ENCODE measurements at places on chromosomes 7 and 10.

- no peak for DNase-seq
Observed at GRCh38 chr10:5542100-5542499, 17.3 kb downstream of the CALML3 start.

DNA sequence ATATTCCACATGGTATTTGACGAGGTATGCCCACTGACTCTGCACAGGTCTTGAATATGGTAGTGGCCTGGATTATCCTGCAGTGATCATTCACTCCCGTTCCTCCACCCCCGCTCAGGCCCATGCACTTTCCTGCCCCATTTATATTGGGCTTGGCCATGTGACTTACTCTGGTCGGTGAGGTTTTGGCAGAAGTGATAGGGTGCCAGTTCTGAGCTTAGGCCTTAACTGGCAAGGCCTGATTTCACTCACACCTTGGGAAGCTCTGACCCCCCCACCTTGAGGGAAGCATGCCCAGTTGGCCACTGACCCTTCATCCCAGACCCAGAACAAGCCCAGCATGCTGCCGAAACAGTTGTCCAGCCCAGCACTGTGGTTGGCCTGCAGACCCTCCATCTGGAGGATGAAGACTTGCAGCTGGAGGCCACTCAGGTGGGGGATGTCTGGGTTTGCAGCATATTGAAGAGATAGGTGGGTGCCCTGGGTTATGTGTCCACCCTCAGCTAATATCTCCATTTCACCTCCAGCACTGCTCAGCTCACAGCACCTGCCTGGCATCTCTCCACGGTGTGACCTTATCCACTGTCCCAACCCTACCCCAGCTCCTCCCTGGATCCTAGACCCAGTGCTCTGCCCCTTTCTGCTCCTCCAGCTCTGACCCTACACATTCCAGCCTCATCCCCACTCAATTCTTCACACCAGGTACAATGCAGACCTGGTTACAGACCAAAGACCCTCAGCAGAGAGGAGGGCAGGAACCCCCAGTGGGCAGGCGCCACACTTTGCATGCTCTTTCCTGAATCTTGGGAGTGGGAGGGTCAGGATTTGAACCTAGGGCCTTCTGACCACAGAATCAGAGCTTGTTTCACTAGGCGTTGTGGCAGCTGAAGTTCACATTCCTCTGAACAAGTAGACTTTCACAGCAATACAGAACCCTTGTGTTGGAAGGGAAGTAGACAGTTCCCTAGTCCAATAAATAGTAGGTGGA lies 138.1 kb upstream of the CHST15 start:
- DNase-seq = no peak

DNA sequence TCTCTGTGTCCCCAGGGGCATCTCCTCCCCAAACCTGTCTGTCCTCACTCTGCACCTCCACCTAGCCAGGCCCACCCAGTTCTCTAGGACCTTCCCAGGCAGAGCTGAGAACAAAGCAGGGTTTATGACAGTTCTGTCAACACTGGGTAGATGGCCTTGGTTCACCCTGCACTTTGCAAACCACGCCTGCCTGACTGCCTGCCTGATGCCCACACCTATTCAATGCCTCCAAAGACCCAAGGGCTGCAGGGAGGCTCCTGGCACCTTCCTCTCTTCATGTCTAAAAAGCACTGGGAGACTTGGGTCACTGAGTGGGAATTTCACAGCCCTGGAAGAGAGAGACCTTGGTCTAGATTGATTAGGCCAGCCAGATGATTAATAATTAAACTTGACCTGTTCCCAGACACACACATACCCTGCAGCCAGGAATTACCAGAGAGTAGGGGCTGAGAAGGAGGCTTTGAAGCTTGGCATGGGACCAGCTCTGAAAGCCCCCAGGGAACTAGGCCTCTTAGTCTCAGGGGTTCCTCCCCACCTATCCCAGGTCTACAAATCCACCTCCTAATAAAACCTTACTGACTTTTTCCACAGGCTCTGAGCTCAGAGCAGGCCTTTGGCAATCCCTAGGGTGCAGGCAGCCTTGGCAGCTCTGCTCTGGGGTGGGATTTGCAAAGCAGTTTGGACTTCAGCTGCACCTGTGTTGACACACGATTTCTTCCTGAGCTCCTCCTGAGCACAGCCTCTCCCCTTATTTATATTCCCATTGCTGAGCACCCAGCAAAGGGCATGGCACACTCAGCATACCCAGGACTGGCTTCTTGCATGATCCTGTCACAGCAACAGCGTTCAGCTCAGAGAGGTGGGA lies 25.7 kb upstream of the PDCD4 start:
- DNase-seq = no peak

DNA sequence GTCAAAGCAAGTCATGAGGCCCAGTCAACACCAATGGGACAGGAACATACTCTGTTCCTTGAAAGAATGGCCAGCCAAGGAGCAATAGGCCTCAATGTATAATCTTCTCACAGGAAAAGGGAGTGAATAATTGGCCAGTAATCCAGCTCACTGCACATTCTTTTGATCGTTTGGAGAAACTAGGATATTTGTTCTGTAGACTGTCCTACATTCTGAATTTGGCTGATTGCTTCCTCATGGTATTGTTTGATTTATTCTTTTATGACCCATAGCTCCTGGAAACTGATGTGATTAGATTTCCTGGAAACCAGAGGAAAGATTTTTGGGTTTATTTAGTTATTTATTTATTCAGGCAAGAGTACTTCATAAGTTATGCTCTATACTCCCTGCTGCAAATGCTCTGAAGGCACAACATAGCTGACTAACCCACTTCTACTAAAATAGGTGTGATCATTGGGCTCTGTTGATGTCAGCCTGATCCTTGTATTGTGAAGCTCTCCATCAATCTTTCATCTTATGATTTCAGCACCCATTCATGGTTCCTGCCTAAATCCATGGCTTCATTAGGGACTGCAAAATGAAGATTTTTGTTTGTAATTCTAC lies 745.2 kb downstream of the SUGCT start:
- DNase-seq = no peak

DNA sequence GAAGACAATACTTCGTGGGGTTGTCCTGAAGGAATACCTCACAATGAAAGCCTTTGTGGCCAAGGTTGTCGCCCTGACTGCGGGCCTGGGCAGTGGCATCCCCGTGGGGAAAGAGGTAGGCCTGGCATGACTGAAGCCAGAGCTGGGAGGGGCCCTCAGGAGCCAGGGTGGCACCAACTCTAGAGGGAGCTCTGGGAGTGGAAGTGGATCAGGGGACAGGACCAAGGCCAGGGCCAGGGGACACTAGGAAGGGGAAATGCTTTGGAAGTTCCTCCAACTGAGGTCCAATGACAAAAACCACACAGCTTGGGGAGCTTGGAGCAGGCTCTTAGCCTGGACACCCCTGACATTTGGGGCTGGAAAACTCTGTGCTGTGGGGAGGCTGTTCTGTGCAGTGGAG lies 5.8 kb downstream of the CLCN1 start:
- no peak for DNase-seq

DNA sequence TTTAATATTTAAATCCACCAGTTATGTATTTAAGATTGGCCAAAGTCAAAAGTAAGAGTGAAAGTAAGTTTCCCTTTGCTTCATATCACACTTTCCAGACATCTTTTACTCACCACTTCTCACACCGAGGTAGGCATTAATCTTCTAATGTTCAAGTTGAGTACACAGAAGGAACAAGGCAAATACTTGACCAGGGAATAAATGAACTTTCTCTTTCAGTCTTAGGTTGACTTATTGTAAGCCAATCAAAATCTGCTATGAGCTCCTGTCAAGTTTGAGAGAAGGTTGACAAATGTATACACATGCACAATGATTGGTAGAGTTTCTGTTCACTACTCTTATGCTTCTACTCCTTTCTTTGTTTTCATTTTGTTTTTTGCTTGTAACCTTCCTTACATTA lies 842.5 kb downstream of the REEP3 start:
- no peak for DNase-seq

- DNase-seq = no peak
Observed at GRCh38 chr7:95011146-95011928, 103.9 kb downstream of the PPP1R9A start.

- no peak for DNase-seq
Observed at GRCh38 chr10:109454691-109455090, 468.6 kb downstream of the XPNPEP1 start.

DNA sequence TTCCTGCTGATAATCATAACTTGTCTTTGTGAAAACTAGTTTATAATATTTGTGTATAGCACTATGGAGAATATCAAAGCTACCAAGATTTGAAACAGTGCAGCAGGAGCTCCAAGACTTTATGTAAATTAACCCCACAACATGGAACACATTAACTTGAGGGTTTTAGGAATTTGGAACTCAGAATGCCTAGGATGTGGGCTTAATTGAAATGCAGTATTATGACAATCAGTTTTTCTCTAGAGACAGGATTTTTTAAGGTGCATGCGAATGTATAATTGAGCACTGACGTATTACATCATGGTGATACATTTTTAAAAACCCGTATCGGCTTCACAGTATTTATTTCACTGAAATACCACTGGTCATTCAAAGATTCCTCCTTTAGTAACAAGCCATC lies 313.1 kb upstream of the DGKB start:
- no peak for DNase-seq

GRCh38 chr10:129933456-129934092 lies 30.5 kb downstream of the EBF3 start:
- DNase-seq = peak; percentile 16

DNA sequence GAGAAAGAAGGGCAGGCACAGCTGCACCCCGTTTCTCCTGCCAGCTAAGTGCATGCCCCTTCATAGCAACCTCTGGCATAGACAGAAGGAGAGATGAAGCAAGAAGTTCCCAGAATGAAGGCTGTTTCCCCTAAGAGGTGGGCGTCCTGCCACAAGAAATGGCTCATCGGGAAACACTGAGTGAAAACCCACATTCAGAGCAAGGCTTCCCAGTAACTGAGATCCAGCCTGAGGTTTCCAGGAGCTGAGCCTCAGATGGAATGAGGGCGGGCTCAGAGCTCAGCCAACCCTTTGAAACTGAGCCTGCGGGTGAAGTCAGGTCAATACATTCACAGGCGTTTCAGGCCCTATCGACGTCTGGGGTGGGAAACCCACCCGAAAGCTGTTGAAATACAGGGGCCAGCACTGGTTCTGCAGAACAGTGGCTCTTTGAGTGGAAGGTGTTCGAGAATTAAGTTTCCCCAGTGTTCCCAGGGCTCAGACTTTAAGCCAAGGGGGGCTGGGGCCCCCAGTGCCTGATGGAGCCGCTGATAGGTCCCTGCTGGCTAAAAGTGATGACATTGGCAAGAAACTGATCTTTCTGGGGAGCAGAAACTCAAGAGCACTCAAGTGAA lies 510.2 kb downstream of the RPS24 start:
- DNase-seq = peak; percentile 35

GRCh38 chr10:77253556-77254064 lies 384.0 kb downstream of the KCNMA1 start:
- DNase-seq = no peak

DNA sequence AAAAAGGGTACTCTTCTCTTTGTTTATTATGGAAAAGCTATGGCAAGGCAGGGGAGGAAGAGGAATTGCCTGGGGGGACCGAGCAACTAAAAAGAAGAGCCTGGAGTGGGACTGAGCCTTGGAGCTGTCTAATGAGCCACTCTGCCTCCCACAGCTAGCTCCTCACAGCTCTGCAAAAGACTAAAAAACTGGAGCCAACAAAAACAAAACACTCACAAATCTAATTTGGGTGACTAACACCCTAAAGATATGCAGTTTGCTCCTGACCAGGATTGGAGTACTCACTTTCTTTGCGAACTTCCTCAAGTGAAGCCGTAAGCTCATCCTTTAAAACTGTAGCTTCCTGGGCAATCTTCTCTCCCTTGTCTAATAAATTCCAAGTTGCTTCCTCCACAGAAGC lies 89.4 kb downstream of the CTNNA3 start:
- no peak for DNase-seq
